ENCODE measurements at places on chromosomes 7 and 10.

GRCh38 chr7:618539-619367 lies 99.1 kb upstream of the PDGFA start:
- no peak for DNase-seq

- no peak for DNase-seq
These were observed 26.3 kb downstream of the DOCK1 start for GRCh38 chr10:126931544-126931943.

DNA sequence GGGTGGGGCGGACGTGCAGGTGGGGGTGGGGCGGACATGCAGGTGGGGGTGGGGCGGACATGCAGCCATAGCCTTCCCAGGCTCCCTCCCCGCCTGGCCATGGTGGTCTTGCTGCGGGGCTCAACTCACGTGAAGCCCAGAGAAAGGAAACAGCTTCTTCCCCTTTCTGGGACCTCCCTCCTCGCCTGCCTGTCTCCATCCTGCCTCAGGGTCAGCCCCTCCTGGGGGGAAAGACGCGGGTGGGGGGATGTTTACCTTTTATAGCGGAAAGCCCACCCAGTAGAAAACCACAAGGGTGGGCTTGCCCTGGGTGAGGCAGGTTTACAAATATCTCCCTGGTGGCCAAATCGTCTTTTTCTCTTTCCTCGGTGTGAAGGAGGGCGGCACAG lies 520.0 kb downstream of the GLRX3 start:
- DNase-seq, result no peak

DNA sequence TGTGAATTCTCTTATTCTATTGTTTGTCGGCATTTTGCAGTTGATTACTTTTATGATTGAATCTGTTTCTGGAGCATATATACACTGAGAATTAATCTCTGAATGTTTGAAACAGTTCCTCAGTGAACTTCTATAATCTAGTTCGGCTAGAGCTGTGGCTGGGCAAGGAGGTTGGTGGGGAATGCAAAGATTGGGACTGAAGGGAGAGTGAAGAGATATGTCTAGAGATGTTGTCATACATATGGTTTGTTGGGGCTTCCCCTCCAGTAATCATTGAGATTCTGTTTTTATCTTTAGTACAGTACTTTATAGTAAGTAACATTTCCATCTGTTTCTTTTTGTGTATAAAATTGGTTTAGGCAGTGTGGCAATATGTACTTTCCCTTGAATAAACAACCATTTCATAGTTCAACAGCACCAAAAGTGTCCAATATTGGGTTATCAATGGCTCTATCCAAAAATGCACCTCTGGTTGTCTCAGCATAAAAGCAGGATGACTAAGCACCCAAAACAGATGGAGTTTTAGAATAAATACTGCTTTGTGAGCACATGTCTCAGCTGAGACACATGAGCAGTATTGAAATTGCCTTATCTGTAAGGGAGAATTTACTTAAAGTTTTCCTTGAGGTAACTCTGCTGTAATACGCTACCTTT lies 36.7 kb downstream of the WAC start:
- DNase-seq, result no peak

GRCh38 chr7:100469227-100470044 lies 5.4 kb upstream of the SPACDR start:
- DNase-seq, result peak; percentile 93

DNA sequence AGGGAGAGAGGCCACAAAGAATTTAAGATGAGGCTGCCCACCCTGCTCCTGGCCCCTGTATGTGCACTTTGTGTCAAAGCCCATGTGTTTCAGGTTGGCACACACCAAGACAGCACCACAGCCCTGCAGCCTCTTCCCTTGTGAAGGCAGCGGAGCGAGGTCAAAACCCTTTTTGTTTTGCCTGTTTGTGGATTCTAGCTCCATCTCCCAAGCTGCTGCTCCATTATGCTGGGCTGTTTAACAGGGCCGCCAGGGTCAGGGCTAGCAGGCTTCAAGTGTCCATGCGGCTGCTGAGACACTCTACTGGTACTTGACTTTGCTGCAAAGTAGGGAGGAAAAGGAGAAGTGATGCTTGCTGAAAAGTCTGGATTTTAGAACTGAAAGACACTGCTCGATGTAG lies 142.3 kb upstream of the EFCAB10 start:
- no peak for DNase-seq

- peak; percentile 63 for DNase-seq
These were observed 141.6 kb upstream of the TCERG1L start for GRCh38 chr10:131452926-131453720.

DNA sequence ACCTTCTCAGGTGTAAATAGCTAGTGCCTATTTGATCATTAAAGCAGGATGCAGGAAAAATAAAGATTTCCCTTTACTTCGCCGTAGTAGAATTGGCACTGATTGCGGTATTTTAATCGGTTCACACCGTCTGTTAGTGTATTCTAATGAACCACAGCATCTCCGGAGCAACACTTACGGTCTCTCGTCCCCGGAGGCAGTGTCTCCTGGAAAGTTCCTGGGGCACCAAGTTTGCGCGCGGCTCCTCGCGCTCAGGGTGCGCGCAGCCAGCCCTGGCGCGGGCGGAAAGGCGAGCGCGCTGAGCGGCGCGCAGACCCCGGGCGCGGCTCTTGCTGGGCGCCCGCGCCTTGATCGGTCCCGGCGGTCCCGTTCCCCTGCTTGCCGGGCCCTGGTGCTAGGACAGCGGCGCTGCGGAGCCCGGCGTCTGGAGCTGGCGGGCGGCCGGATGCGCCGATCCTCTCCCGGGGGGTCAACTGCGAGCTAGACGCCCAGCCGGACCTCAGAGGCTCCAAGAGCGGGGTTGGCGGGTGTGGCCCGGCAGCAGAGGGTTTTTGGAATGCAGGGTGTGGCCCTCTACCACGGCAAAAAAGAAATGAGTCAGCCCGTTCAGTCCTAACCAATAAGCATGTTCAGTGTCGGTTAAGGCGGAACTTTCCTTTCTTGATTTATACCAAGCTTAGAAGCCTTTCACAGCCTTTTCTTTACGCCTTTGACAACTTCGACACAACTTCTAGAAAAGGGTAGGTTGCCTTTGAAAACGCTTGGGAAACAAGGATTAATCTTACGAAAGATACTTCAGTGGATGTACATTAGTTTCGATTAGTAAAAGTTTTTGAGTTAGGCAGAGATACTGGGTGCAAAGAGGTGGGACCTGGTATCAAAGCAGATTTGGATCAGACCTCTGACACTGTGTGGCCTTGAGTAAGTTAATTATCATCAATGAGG lies 166.8 kb upstream of the ASAH2 start:
- peak; percentile 86 for DNase-seq

DNA sequence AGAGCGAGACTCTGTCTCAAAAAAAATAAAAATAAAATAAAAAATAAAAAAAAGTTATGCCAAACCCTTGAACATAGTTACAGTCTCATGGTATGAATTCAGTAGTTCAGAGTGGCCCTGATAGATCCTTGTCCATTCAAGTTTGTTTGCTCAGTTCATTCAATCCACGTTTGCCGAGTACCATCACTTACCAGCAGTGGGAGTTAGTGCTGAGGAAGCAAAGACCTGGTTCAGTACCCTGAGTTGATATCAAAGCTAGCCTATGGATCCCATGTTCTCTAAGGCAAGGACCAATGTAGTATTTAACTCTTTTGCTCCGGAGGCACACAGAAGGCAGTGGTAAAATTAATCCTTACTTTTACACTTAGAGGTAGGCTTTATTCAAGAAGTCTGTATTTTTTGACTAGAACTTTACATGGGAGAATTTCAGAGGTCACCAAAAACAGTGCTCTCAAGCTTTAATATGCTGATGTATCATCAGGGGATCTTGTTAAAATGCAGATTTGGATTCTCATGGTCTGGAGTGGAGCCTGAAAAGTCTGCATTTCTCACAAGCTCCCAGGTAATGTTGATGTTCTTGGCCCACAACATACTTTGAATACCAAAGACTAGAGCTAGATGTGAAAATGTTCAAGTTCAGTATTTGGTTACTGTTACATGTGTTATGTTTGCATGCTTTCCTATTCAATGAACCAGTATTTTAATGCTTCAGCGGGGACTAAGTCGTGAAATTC lies 38.1 kb upstream of the HBP1 start:
- DNase-seq, result no peak

- no peak for DNase-seq
These were observed 1127.7 kb downstream of the REEP3 start for GRCh38 chr10:64648915-64649314.

DNA sequence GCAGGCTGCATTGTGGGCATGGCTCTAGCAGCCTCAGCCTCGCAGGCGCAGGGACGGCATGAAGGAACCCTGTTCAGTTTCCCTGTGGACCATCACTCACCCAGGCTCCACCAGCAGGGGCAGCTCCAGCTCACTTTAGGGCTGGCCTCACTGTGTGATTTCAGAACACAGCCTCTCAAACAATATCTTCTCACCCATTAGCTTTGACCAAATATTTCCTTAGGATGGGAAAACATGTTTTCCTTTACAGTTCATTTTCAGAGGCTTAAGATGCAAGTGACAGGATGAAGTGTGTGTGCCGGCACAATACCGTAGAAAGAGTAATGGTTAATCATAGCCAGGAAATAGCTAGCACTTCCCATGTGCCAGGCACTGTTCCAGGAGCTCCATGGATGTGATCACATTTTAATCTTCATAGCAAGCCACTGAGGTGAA lies 58.2 kb downstream of the LANCL2 start:
- no peak for DNase-seq

DNA sequence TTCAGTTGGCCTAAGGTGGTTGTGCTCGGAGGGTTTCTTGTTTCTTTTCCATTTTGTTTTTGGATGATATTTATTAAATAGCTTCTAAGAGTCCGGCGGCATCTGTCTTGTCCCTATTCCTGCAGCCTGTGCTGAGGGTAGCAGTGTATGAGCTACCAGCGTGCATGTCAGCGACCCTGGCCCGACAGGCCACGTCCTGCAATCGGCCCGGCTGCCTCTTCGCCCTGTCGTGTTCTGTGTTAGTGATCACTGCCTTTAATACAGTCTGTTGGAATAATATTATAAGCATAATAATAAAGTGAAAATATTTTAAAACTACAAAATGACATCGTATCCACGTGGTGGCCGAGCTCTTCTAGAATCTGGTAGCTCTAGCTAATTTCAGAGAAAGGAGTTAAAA lies 20.4 kb downstream of the GATA3 start:
- DNase-seq, result no peak

- DNase-seq, result no peak
These were observed 361.8 kb upstream of the ZMIZ1 start for GRCh38 chr10:78706726-78707540.

DNA sequence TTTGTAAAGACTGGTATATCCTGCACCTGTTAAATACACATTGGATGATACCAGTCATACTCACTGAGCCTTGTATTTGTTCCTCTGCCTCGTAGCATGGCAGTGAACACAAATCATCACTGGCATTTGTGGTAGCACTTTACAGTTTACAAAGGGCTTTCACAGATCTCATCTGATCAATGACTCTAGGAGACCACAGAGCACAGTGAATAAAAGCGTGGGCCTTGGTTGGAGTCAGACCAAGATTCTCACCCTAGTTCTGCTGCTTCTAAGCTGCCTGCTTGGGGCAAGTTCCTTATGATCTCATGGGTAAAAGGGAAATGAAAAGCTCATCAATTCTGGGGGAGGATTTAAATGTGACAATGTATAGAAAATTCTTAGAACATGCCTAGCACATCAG lies 129.9 kb upstream of the AGK start:
- DNase-seq, result no peak

DNA sequence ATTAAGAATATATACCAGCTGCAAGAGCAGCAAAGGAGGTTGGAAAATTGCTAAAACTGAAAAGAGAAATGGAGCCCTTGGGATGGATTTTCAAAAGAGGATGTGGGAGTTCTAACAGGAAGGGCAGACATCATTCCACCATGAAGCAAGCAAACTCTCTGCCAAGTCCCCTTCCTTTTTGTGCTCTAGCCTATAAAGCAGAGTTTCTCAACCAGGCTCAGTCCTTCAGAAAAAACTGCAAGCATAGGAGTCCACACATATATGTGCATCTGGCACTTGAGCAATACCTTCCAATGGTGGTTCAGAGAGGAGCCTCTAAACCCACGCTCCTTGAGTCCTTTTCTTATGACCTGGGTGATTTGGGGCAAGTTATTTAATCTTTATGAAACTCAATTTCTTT lies 98.6 kb upstream of the MKX start:
- no peak for DNase-seq
